Activated CD4-positive, alpha-beta T cell treated with anti-CD3 and anti-CD28 coated beads, Interleukin-2, Interleukin-6, amounts not matched to agents 100 ng/mL and 50 ng/mL, durations not matched to agents 16 hours and 8 hours (primary cell): ENCODE measurements at places on chromosomes 7 and 10.

GRCh38 chr10:71974489-71975021 is 10.4 kb downstream of the CHST3 start:
- DNase-seq = peak; percentile 54

DNA sequence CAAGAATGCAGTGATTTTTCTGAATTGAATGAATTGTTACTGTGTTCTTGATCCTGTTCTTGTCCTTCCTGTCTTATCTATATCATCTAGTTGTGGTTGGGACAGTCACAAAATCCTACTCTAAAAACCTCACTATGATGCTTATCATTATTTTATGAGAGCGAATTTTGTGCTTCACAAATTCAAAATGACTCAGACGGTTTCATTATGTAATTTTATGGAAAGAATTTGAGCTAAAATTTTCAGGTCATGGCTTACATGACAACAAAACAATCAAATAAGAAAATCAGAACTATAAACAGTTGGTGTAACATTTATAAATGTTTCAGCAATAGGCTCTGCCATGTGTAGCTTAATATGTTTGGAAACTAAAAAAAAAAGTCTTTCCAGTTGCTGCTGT is 6.9 kb downstream of the PRKAR2B start:
- peak; percentile 36 for DNase-seq

DNA sequence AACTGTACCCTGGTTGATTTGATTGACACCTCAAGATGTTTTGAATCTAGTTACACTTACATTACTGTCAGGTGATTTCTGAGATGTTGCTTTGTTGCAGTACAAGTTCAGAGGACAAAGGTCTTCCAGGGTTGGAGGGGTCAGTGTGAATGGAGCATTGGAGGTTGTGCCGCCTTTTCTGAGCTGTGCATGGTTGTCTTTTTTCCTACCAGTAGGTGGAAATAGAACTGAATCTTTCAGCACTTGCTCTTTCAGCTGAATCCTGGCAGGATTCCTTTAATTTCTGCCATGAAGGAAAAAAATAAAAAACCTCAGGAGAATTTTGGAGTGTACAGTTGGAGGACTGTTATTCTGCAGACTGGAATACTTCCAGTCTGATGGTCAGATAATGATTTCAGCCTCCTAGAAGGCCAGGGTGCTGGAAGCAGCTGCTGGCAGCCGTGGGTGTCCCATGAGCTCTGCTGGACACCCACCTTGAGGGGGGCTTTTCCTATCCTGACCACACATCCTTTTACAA is 82.7 kb downstream of the PLCE1 start:
- DNase-seq = no peak

DNA sequence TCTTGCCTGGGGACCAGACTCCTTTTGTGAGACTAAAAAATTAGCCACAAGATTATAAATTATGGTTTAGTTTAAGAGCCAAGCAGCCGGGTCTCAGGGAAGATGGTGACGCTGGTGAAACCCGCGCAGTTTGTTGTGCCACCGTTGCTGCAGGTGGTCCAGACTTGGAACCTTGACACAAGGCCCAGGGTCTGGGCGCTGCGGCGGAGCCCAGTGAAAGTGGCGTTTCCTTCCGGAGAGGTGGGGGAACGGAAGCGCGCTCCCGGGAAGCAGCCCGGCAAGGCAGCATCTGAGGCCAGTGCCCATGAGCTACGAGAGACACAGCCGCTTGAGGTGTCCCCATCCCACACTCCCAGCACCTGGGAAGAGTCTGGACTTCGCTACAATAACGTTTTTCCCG is 131.6 kb downstream of the SKIDA1 start:
- no peak for DNase-seq

DNA sequence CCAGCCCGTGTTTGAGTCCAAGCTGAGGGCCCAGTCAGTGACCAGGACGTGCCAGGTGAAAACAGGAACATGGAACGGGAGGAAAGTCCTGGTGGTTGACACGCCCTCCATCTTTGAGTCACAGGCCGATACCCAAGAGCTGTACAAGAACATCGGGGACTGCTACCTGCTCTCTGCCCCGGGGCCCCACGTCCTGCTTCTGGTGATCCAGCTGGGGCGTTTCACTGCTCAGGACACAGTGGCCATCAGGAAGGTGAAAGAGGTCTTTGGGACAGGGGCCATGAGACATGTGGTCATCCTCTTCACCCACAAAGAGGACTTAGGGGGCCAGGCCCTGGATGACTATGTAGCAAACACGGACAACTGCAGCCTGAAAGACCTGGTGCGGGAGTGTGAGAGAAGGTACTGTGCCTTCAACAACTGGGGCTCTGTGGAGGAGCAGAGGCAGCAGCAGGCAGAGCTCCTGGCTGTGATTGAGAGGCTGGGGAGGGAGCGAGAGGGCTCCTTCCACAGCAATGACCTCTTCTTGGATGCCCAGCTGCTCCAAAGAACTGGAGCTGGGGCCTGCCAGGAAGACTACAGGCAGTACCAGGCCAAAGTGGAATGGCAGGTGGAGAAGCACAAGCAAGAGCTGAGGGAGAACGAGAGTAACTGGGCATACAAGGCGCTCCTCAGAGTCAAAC is 5.2 kb downstream of the GIMAP5 start:
- peak; percentile 35 for DNase-seq

DNA sequence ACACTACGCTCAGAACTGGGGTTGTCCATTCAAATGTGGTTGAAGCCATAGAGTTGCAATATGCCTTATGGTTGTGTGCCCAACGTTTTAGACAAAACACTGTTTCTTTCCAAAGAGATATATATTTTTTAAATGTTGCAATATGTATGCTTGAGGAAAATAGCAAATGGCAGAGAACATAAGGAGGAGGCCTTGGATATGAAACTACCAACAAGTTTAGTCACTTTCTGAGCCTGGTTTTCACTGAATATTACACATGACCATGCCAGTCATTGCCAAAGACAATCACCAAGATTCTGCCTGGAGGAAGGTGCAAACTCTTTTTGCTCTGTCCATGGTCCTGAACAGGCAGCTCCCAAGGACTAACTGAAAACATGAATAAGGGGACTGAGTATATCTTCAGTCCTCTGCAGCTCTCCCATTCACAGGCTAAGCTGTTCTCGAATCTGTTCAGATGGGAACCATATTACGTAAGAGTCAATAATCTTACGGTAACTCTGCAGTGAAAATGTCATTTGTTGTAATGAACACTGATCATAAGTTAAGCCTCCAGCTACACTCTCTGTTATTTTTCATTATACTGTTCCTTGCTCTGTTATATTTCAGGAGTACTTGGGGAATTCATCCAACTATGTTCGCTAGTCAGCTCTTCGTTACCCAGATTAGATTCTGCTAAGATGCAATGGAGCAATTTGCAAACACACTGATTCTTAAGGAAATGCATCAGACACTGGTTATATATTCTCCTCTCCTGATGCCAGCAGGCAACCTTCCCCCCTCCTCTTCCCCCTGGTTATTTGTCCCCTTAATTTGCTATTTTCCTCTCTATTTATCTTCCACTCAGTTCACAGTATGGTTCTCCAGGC is 90.7 kb upstream of the C1QL3 start:
- DNase-seq = peak; percentile 34

DNA sequence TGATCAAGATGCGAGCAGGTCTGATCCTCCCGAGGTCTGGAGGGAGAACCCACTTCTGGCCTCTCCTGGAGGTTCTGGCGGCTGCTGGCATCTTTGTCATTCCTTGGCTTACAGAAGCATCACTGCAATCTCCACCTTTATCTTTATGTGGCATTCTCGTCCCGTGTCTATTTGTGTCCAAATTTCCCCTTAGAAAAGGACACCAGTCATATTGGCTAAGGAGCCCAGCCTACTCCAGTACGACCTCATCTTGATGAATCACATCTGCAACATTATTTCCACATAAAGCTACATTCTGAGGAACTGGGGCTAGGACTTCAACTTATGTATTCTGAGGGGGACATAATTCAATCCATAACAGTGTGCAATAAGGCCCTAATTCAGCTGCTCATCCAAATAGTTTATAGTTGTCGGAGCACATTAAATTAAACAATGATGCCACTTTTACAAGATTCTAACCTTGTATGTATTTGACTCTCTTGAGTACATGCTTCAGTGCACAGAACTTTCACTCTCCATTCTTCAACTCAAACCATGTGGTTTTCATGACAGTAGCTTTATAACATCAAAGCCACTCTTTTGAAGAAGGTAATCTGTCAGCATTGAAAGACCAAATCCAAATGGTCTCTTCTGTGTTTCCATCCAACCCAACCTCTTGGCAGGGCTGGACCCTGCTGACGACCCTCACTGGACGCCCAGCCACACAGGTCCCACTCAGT is 86.2 kb upstream of the DDC start:
- DNase-seq = no peak

GRCh38 chr10:129038522-129038921 is 428.5 kb upstream of the MGMT start:
- no peak for DNase-seq

GRCh38 chr7:39515534-39516228 is 50.5 kb upstream of the YAE1 start:
- no peak for DNase-seq

GRCh38 chr10:79298403-79299244 is 48.6 kb upstream of the PPIF start:
- peak; percentile 64 for DNase-seq

DNA sequence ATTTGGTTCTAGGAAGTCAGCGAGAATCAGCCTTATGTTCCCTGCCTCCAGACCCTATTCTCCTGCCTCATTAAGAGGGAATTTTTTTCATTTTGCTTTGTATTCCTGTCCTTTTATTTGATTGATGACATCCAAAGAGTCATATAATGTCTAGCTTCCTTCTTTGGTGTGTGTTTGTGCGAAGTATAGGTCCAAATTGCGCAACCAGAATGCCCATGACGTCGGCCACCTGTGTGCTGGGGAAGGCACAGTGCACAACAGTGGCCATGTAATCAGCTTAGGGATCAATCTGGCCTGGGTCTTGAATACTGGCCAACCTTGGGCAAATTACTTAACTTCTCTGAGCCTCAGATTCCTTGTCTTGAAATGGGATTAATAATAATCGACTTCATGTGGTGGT is 206.2 kb downstream of the VTI1A start:
- no peak for DNase-seq

GRCh38 chr7:121178452-121178851 is 150.3 kb upstream of the WNT16 start:
- no peak for DNase-seq

GRCh38 chr10:21692916-21693315 is 158.9 kb downstream of the MLLT10 start:
- DNase-seq = no peak

DNA sequence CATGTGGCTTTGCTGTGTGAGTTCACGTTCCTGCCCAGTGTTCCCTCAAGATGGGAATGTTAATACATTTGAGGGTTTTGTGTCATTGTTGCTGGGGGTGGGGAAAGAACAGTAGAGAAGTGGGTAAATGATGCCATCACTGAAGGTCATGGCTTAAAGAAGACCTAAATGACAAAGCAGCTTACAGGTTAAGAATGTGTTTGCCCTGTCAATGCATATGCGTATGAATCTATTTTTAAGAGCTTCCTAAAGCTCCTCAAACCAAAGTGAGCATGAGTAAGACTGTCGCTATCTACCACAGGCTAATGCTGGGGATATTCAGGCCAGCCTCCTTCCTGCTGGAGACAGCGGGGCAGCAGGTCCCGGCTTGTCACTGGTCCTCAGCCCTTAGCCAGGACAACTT is 162.9 kb downstream of the CREB5 start:
- no peak for DNase-seq

DNA sequence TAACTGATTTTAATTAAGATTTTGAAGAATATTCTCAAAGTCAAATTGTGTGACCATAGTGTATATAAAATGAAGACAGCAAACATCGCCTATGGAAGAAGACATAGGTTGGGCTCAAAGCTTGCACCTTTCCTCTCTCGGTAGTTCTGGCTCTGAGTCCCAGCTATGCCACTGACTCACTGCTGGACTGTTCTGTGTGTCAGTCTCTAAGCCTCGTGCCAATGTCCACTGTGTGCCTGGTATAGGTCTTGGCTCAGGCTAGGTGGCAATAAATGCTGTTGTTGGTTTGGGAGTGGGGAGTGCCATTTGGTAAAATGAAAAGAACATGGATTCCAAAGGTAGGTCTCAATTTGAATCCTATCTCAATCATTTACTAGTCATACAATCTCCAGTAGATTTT is 137.5 kb upstream of the RHEB start:
- DNase-seq = no peak

DNA sequence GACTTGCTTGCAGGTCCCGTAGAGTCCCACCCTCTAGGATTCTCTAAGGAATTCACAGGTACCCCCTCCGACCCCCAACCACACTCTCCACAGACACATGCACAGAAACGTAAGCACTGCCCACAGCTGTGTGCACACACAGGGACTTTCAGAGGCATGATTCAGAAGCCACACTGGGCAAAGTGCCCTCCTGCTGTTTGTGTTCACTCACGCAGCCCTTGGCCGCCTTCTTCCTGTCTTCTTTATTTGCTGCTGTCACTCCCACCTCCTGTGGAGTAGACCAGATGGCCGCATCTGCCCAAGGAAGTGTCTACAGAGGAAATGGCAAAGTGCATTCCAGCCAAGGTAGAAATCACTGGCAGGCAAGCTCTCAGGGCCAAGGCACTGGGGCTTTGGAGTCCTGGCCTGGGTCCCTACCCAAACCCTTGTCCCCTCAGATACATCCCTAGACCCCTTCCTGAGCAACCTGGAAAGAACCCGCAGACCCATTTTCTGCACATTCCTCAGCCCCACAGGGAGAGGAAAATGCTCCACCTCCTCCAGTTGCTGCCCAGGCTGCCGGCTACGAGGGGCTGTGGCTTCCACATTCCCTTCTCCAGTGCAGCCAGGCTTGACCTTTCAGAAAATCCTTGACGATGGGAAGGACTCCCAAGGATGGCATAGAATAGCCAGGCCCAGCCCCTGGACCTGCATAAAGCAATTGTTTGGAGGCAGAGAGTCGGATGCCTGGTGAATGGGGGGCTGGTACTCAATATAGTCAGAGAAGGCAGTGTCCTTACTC is 21.6 kb upstream of the GIMAP8 start:
- DNase-seq = no peak

- DNase-seq = no peak
These were observed 8.5 kb downstream of the SAP25 start for GRCh38 chr7:100565133-100565571.

DNA sequence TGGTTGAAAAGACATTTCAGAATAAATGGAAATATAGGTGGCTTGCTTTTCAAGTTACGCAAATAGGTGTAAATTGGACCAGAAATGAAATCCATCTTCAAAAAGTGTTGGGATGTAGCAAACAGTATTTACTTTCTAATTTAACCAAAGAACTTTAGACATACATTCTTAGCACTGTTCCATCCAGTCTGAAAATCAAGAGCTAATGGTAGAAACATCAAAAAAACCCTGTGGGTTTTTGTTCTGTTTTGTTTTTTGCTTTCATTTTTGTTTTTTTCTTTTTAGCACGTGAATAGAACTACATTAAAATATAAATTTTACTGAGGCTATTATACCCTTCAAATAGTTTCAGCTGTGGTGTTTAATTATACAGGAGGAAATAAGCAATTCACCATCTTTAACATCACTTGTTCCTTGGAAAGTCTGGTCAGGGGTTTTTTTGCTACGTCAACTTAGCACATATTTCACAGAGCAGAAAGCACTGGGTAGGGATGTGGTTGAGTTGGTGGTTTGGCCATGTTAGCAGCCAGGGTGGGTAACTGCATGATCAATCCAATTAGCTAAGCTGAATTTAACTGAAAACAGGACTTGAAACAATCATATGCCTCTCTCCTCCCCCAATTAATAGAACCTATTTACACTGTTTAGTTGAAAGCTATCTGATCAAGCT is 275.4 kb upstream of the PFKP start:
- peak; percentile 67 for DNase-seq
